ENCODE measurements at places on chromosomes 12 and 14.

DNA sequence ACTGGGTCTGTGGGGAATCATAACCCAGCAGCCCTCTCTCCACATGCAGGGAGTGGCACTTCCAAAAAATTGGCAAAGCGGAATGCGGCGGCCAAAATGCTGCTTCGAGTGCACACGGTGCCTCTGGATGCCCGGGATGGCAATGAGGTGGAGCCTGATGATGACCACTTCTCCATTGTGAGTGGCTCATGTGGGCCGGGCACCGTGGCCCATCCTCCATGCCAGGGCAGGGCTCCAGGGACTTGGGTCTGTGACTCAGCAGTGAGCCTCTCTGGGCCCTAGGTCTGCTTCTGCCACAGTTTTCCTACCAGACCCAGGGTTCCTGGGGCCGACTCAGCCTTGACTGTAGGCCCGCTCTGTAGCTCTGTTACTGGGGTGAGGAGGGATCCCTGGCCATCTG is 2.2 kb downstream of the NPFF start:
- no peak for DNase-seq

- no peak for DNase-seq
These were observed 69.5 kb upstream of the ZDHHC17 start for GRCh38 chr12:76694369-76694768.

DNA sequence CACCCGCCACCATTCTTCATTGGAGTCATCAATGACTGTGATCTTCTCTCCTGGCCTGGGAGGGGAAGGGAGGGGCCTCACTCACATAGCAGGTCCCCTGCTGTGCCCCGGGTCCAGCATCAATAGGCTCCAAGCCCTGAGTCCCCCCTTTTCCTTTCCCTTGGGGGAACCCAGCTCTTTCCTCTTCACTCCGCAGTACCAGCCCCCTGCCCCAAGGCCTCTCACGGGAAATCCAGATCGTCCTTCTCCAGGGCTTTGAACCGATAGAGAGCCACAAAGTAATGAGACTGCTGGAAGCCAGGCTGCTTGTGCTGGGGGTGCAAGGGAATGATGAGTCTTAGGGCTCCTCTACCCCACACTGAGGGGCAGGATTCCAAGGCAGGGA is 6.7 kb downstream of the STAC3 start:
- no peak for DNase-seq

DNA sequence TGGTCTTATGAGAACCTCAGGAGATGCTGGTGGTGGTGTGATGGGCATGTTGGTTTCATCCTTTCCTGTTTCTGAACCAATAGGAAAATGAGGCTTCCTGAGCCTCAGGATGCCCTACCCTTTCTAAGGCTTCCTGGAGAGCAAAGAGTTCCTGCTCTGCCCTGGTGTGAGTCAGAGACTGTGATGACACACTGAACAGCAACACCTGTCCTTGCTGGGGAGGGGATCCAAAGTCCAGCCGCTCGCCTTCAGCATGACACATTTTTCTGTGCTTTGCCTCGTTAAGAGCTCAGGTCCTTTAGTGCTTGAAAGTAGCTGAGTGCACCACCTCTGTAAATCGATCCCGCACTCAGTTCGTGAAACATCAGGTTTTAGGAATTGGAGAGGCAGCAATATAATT is 116.0 kb downstream of the CACNA1C start:
- DNase-seq, result no peak
